ENCODE measurements at places on chromosomes 3 and 15. TPM values are rescaled to one million over a fixed set of nuclear protein-coding genes. Genes with fewer than 3 reads are reported as not detected.

DNA sequence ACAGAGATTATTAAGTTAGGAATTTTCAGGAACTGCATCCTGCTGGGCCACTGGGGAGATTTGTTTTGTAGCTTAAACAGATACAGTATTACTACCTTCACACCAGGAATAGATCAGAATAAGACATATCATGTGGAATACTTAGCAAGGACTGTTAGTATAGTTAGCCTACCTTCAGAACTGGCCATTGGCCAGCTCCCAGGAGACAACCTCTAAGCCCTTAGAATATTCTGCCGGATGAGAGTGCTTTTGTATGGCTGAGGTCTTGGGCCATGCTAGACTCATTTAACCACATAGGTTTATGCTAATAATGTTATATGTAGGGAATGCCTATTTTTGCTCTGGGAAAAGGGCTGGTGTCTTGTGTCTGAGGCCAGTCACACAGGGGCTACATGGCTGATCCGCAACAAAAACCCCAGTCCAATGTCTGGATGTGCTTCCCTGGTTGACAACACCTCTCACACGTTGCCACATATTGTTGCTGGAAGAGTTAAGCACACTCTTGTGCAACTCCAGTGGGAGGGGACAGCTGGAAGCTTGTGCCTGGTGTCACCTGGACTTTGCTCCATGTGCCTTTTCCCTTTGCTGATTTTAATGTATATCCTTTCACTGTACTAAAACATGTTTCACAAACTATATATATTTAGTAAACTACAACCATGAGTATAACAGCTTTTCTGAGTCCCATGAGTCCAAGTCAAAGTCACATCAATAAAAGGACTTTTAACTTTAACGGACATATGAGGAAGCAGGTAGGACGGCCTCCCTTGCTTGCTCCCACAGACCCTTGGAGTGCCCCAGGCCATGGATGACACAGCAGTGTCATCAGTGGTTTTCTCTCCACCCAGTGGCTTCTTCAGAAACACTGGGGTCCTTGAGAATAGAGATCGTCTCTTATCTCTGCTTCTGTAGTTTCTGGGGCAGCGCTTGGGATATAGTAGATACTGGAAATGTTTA lies 118.0 kb upstream of the C3orf80 start:
- H3K36me3 ChIP-seq = no peaks in the 10 kb centered on the region
- H3K4me3 ChIP-seq = no peak overlapping the region
- no peak for DNase-seq
- H3K27me3 ChIP-seq = peaks cover 6% of the 10 kb centered on the region
- no peak overlapping the region for H3K27ac ChIP-seq

SLC6A6 gene
- 61.5 TPM for total RNA-seq

GRCh38 chr15:65263313-65263712 lies 23.4 kb downstream of the PARP16 start:
- no peaks in the 10 kb centered on the region for H3K4me1 ChIP-seq
- no peak for DNase-seq
- H3K27ac ChIP-seq = no peak overlapping the region
- no peak overlapping the region for H3K4me3 ChIP-seq
- peaks cover 28% of the 10 kb centered on the region for H3K36me3 ChIP-seq

NUP210 gene
- total RNA-seq = 153 TPM

DNA sequence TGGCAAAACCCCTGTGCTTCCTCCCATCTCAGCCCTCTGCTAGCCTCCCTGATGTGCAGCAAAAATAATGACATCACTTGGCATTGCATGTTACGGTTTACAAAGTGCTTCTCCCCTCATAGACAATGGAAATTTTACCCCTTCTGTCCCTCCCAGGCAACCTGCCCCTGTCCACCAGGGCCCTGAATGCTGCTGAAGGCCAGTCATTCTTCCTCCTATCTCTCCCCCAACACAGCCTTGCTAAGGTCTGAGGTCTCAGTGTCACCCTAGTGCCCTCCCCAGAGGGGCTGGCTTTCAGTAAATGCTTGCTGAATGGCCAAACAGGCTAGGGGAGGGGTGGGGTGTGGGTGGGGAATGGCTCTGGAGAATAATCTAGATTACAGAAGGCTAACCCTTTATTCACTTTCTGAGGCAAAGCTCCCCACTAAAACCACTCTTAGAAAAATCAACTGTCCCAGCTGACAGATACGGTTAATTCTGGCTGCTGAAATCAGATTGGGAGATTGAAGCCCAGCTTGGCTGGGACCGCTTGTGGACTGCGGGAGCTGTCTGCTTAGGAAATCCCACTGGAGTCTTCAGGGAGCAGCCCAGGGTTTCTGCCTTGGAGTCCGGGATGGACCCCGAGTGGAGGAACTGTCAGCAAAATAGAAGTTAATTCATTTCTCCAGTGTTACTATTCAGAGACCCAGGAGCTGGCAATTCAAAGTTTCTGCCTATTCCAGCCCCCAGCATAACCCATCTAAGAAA lies 22.9 kb downstream of the ANP32A start:
- peak overlapping the region; percentile 85 for H3K27ac ChIP-seq
- H3K4me1 ChIP-seq = peaks cover 86% of the 10 kb centered on the region
- H3K36me3 ChIP-seq = peaks cover 19% of the 10 kb centered on the region
- DNase-seq = peak; percentile 21

GRCh38 chr3:143158014-143158988 lies 38.7 kb downstream of the CHST2 start:
- no peak overlapping the region for H3K27ac ChIP-seq
- no peak for DNase-seq
- H3K36me3 ChIP-seq = no peaks in the 10 kb centered on the region
- peaks cover 28% of the 10 kb centered on the region for H3K4me1 ChIP-seq
- H3K27me3 ChIP-seq = peaks cover 4% of the 10 kb centered on the region
- H3K4me3 ChIP-seq = no peak overlapping the region

ZIC1 gene
- total RNA-seq = not detected

SENP8 gene
- total RNA-seq = 0.73 TPM

DNA sequence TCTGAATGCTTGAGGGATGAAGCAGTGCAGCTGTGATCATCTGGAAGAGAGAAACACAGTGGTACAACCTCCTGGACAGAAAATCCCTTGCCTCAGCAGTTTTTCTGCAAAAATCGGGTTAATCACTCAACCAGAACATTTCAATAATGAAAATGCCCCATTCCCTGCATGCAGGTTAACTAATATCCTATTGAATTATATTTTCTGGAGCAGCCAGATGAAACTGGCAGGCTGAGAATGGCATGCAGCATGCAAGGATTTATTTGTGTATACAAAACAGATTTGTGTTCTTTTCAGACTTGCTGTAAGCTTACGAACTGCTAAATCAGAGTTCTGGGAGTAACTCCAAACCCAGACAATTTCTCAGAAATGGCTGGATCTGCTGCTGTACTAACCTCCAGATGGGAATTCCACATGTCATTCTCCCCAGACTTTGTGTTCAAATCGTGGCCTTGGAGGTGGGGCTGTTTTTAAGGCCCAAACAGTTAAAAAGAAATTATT lies 39.1 kb downstream of the SLC9A9 start:
- no peak for DNase-seq
- peaks cover 7% of the 10 kb centered on the region for H3K36me3 ChIP-seq
- H3K27me3 ChIP-seq = no peaks in the 10 kb centered on the region

- DNase-seq = no peak
- no peak overlapping the region for H3K27ac ChIP-seq
- no peak overlapping the region for H3K4me3 ChIP-seq
- H3K4me1 ChIP-seq = no peaks in the 10 kb centered on the region
- H3K27me3 ChIP-seq = peaks cover 6% of the 10 kb centered on the region
- no peaks in the 10 kb centered on the region for H3K36me3 ChIP-seq
These were observed 32.2 kb downstream of the RPLP1 start for GRCh38 chr15:69484837-69485236.

GRCh38 chr3:77529522-77529921 lies 489.6 kb downstream of the ROBO2 start:
- H3K4me3 ChIP-seq = no peak overlapping the region
- H3K4me1 ChIP-seq = no peaks in the 10 kb centered on the region
- DNase-seq = no peak
- no peaks in the 10 kb centered on the region for H3K27me3 ChIP-seq
- no peaks in the 10 kb centered on the region for H3K36me3 ChIP-seq

DNA sequence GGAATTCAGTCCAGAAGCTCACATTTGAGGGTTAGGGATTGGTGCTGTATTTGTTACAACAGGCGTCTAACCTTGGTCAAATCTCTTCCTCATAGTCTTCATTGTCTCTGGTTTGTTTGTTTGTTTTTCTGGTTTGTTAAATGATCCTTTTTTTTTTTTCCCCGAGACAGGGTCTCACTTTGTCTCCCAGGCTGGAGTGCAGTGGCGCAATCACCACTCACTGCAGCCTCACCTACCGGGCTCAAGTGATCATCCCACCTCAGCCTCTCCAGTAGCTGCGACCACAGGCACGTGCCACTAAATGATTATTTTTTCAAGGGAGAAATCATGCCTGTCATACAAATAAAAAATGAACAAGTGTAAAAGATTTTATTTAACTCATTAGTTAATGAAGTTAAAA lies 14.3 kb upstream of the ADPGK start:
- H3K27me3 ChIP-seq = peaks cover 19% of the 10 kb centered on the region
- H3K36me3 ChIP-seq = no peaks in the 10 kb centered on the region
- peaks cover 34% of the 10 kb centered on the region for H3K4me1 ChIP-seq
- peak overlapping the region; percentile 75 for H3K4me3 ChIP-seq
- DNase-seq = no peak

DNA sequence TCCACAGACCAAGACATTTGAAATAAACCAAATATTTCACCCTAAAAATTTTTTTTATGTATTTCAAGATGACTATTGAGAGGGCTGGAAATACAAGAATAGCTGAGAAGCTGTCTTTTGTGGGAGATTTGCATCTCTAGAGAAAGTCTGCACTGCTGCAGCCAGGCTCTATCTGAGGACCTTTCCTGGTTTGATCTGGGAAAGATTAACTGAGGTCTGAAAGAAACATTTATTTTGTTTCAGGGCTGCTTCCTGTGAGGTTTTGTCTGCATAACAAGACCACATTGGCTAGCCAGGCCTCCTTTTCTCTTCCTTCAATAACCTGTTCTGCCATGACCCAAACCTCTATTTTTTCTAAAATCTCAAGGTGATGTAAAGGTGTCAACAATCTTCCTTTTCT lies 117.5 kb upstream of the ARHGEF26 start:
- peaks cover 5% of the 10 kb centered on the region for H3K27me3 ChIP-seq

DNA sequence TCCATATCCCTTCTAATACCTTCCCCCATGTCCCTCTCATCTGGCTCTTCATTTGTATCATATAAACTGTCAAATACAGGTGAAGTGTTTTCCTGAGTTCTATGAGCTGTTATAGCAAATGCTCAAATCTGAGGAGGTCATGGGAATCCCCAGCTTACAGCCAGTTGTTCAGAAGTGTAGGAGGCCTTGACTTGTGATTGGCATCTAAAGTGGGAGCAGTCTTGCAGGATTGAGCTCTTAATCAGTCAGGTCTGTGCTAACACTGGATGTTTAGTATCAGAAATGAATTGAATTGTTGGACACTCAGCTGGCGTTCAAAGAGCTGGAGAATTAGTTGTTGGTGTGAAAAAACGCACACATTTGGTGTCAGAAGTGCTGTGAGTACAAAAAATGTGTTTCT lies 65.0 kb downstream of the IFT57 start:
- no peaks in the 10 kb centered on the region for H3K36me3 ChIP-seq
- H3K4me1 ChIP-seq = peaks cover 7% of the 10 kb centered on the region
- no peak overlapping the region for H3K4me3 ChIP-seq
- H3K27ac ChIP-seq = no peak overlapping the region
- H3K27me3 ChIP-seq = no peaks in the 10 kb centered on the region

DNA sequence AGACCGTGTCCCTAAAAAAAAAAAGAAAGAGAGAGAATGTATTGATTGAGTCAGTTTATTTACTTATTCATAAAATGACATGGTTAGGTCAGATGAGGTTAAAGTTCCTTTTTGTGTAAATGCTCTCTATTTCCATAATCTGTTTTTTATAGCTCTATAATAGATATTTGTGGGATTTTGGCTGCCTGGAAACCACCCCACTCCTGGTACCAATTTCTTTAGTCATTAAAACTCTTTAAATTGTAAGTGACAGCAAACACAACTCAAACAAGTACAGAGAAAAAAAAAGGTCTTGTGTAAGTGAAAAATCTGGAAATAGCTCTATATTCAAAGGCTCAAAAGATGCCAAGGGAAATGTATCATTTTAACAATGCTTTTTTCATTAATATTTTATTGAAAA lies 11.0 kb upstream of the PPP4R2 start:
- H3K4me1 ChIP-seq = peaks cover 6% of the 10 kb centered on the region
- H3K4me3 ChIP-seq = no peak overlapping the region
- H3K27ac ChIP-seq = no peak overlapping the region
- peaks cover 14% of the 10 kb centered on the region for H3K27me3 ChIP-seq
- H3K36me3 ChIP-seq = peaks cover 4% of the 10 kb centered on the region

- no peak overlapping the region for H3K4me3 ChIP-seq
- H3K4me1 ChIP-seq = no peaks in the 10 kb centered on the region
- no peak for DNase-seq
- no peaks in the 10 kb centered on the region for H3K27me3 ChIP-seq
- H3K36me3 ChIP-seq = no peaks in the 10 kb centered on the region
These were observed 264.0 kb upstream of the DPH6 start for GRCh38 chr15:35810007-35810406.

GRCh38 chr15:98174841-98175240 lies 214.3 kb downstream of the ARRDC4 start:
- no peak overlapping the region for H3K4me3 ChIP-seq
- no peaks in the 10 kb centered on the region for H3K36me3 ChIP-seq
- H3K27me3 ChIP-seq = peaks cover 8% of the 10 kb centered on the region
- H3K4me1 ChIP-seq = no peaks in the 10 kb centered on the region

DNA sequence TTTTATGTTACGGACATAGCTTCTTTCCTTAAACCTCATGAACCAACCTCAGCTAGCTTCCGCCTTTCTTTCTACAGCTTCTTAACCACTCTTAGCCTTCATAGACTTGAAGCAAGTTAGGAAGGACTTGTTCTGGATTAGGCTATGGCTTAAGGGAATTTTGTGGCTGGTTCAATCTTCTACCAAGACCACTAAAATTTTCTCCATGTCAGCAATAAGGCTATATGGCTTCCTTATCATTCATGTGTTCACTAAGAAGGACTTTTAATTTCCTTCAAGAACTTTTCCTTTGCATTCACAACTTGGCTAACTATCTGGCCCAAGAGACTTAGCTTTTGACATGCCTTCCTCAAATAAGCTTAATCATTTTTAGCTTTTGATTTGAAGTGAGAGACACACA lies 24.5 kb downstream of the CCPG1 start:
- peaks cover 25% of the 10 kb centered on the region for H3K36me3 ChIP-seq
- no peaks in the 10 kb centered on the region for H3K27me3 ChIP-seq
- H3K27ac ChIP-seq = no peak overlapping the region
- H3K4me3 ChIP-seq = no peak overlapping the region
- peaks cover 2% of the 10 kb centered on the region for H3K4me1 ChIP-seq
- no peak for DNase-seq

QRICH1 gene
- 140 TPM for total RNA-seq

GRCh38 chr3:166837535-166837934 lies 542.6 kb downstream of the ZBBX start:
- no peaks in the 10 kb centered on the region for H3K27me3 ChIP-seq
- H3K36me3 ChIP-seq = no peaks in the 10 kb centered on the region
- DNase-seq = no peak
- H3K4me3 ChIP-seq = no peak overlapping the region

- no peak within 1 kb of the TSS for H3K4me3 ChIP-seq
- H3K4me1 ChIP-seq = no peaks in the 10 kb centered on the region
- H3K27ac ChIP-seq = no peak within 1 kb of the TSS
- peaks cover 36% of the 10 kb centered on the region for H3K27me3 ChIP-seq
- no peak for DNase-seq
- no peaks in the 10 kb centered on the region for H3K36me3 ChIP-seq
These were observed at the start of gene LRRC15 for GRCh38 chr3:194369522-194370279. Gene LRRC15, minus strand, starts transcription at chr3:194369743. Its CDS starts 8,700 bp downstream, at chr3:194361043.

GRCh38 chr3:190056742-190057141 lies 64.0 kb downstream of the P3H2 start:
- H3K4me1 ChIP-seq = no peaks in the 10 kb centered on the region
- DNase-seq = no peak

SCAMP5 gene
- 0.60 TPM for total RNA-seq

- H3K27me3 ChIP-seq = no peaks in the 10 kb centered on the region
- H3K27ac ChIP-seq = no peak overlapping the region
- DNase-seq = no peak
- no peaks in the 10 kb centered on the region for H3K36me3 ChIP-seq
- no peak overlapping the region for H3K4me3 ChIP-seq
- H3K4me1 ChIP-seq = no peaks in the 10 kb centered on the region
These were observed 964.9 kb upstream of the NR2F2 start for GRCh38 chr15:95365511-95366107.
